ENCODE measurements at places on chromosomes 6 and 20.

- no peak for DNase-seq
Measured at GRCh38 chr6:44156494-44157151, 2.0 kb upstream of the CAPN11 start.

GRCh38 chr6:159037756-159038290 is 7.0 kb downstream of the TAGAP start:
- no peak for DNase-seq

- DNase-seq = no peak
Measured at GRCh38 chr6:127291495-127291894, 24.8 kb downstream of the RNF146 start.

- DNase-seq = no peak
Measured at GRCh38 chr6:108001696-108002231, 43.8 kb upstream of the SEC63 start.

DNA sequence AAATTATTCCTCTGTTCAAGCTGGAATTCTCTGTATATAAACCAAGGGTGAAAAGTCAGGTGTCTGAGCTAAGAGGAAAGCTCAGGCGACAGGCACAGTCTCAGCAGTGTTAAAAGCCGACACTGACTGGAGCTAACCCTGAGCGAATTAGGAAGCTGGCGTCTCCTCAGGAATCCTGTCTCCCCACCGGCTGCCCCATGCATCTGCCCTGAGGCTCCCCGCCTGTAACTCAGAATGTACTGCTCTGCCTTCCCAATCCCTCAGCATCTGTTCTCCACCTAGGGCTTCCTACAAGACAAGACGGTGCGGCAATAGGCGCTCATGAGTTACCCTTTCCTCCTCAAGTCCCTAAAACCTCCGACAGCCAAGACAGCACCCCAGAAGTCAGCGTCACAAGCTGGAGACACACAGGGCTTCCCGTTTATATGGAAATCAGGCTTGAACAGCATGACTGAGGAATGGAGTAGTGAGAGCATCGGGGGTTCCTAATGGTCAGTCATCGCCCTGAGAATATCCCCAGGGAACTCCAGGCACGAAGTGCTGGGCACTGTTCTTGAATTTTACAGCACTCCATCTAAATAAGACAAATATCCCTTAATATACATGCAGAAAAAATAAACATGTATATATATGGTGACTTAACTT is 33.5 kb downstream of the WDR27 start:
- no peak for DNase-seq

DNA sequence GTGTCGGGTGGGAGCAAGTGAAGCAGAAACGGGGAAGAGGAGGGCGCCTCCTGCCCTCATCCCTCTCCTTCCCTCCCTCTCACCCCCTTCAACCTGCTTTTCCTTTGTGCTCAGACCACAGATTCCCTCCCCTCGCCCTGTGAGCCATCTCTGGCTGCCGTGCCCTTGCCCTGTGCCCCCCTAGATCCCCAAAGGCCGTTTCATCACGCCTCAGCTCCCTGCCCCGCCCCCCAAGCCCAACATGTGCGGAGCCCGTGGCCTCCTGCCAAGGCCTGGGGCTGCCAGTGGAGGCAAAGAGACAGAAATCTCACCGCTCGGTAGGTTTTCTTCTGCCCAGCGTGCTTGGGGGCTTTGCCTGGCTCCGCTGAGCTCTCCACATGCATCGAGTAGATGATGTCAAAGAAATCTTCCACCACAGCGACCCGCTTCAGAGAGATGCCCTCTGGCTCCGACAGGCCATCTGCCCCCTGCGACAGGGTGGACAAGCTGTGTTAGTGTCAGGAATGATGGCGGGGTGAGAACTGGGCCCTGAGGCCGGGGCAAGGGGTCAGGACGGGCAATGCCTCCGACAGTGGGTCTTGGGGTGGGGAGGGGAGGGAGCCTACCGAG is 57.6 kb downstream of the NOL4L start:
- no peak for DNase-seq

DNA sequence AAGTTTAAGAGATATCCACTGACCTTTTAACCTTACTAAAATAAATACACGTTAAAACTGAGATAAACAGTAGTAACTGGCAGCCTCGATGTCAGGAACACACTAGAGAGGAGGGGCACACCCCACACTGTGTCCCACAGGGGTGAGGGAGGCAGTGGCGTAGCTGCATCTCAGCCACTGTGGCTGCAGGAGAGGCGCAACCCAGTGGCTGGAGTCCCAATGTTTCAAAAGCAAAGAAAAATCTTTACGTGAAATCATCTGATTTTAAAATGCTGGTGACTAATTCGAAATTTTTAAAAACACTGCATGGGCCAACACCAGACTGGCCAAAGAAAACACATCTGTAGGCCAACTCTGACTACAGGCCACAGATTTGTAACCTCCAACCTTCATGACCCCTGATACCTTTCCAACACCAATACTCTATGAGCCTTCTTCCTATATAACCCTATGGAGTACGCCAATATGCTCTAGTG is 54.7 kb downstream of the TRAM2 start:
- no peak for DNase-seq

GRCh38 chr6:72931325-72931887 is 293.9 kb downstream of the KHDC1L start:
- no peak for DNase-seq

Data from effector memory CD4-positive, alpha-beta T cell (primary cell).